ENCODE measurements at places on chromosomes 16 and 17. TPM values are rescaled to one million over a fixed set of nuclear protein-coding genes. Genes with fewer than 3 reads are reported as not detected.

DNA sequence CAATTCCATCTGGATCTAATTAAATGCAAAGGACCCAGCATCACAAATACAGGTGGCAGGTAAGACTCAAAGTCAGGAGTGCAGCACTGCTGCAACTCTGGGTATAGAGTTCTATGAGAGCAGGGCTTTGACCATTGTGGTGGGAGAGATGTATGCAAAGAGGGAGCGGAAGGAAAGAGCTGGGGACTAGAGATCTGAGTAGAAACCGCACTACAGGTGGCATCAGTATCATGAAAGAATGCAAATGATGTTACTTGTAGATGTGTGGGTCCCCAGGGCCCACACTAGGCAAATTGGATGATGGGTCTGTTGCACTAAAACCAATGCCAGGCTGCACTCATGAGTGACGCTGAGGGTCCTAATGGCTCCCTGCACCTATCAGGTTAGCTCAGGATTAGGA, 287.1 kb upstream of the ASIC2 start:
- no peak for DNase-seq

- DNase-seq: peak; percentile 26
These were observed 102.6 kb upstream of the HS3ST3A1 start for GRCh38 chr17:13704333-13704732.

The CANT1 gene
- 83.5 TPM for polyA plus RNA-seq

The CACNG3 gene
- polyA plus RNA-seq: not detected

- no peak for DNase-seq
These were observed 9.2 kb downstream of the MMP15 start for GRCh38 chr16:58034774-58035173.

Measured in BJ (cell line).